ENCODE measurements at places on chromosomes 1 and 21.
A peak's percentile ranks its signal among the peaks of the same experiment; 100 is the strongest.

GRCh38 chr1:15411593-15412137 is 2.0 kb downstream of the EFHD2 start:
- peaks cover 6% of the 10 kb centered on the region for H3K27me3 ChIP-seq
- peak overlapping the region; percentile 87 for H3K27ac ChIP-seq
- H3K4me3 ChIP-seq: peak overlapping the region; percentile 38
- peak; percentile 37 for DNase-seq

- no peak for DNase-seq
- H3K4me3 ChIP-seq: no peak overlapping the region
These were observed 179.6 kb upstream of the ESRRG start for GRCh38 chr1:216902669-216903381.

GRCh38 chr21:36859744-36860501 is 106.5 kb downstream of the HLCS start:
- peaks cover 7% of the 10 kb centered on the region for H3K4me1 ChIP-seq
- no peak for DNase-seq
- H3K36me3 ChIP-seq: no peaks in the 10 kb centered on the region
- no peak overlapping the region for H3K27ac ChIP-seq
- no peak overlapping the region for H3K4me3 ChIP-seq
- no peaks in the 10 kb centered on the region for H3K27me3 ChIP-seq

- no peaks in the 10 kb centered on the region for H3K27me3 ChIP-seq
- no peaks in the 10 kb centered on the region for H3K4me1 ChIP-seq
- H3K36me3 ChIP-seq: no peaks in the 10 kb centered on the region
- no peak for DNase-seq
These were observed 448.2 kb downstream of the BRINP3 start for GRCh38 chr1:190029441-190029840.

DNA sequence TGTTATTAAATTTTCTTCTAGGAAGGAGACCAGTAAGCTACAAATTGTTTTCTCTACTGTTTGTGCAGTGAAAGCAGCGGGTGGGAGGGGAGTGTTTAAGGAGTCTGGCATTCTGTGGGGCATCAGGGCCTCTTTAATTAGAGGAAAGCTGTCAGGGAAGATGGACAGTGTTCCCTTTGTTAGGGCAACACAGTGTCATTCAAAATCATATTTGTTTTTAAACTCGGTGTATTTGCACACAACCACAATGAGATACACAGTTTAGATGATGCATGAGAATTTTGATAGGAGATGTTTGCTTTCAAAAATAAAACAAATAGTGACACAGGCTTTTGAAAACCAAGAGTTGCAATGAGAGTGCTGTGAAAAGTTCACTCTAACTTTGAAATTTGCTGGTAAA is 15.1 kb upstream of the ST6GALNAC3 start:
- no peak overlapping the region for H3K4me3 ChIP-seq
- H3K27me3 ChIP-seq: no peaks in the 10 kb centered on the region
- DNase-seq: no peak
- no peaks in the 10 kb centered on the region for H3K36me3 ChIP-seq
- H3K4me1 ChIP-seq: no peaks in the 10 kb centered on the region

GRCh38 chr1:239361403-239361802 is 25.0 kb upstream of the CHRM3 start:
- H3K4me3 ChIP-seq: no peak overlapping the region
- no peaks in the 10 kb centered on the region for H3K27me3 ChIP-seq
- no peaks in the 10 kb centered on the region for H3K4me1 ChIP-seq
- H3K36me3 ChIP-seq: no peaks in the 10 kb centered on the region
- no peak for DNase-seq

DNA sequence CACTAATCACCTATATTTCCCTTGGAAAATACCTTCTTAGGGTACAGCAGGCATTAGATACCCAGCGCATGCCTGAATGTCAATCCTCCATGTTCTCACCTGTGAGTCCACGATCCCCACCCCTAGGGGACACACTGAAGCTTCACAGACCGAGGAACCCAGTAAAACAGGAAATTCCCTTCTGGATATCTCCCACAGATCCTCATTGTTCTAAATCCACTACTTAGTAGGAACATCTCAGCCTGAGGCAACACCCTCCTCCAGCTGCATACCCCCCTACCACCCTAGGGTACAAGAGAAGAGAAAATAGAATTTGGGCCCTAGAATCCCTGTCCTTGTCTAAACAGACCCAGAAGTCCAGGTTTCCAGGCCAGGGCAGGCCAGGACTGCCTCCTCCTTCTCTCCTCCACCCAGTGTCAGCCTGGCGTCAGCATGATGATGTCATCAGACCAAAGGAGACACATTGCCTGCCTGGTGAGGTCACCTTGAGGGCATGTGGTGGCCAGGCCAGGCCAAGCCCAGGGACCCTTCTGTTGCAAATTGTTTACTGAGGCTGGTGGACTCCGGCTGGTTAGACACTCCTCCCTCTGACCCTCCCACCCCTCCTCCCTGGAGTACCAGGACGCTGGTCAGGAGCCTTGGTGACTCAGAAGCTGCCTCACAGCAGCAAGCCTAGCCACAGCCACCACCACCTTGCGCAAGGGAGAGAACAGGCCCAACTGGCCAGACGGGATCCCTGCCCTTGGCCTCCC is 6.2 kb downstream of the NECTIN4 start:
- no peaks in the 10 kb centered on the region for H3K4me1 ChIP-seq
- peaks cover 5% of the 10 kb centered on the region for H3K27me3 ChIP-seq

DNA sequence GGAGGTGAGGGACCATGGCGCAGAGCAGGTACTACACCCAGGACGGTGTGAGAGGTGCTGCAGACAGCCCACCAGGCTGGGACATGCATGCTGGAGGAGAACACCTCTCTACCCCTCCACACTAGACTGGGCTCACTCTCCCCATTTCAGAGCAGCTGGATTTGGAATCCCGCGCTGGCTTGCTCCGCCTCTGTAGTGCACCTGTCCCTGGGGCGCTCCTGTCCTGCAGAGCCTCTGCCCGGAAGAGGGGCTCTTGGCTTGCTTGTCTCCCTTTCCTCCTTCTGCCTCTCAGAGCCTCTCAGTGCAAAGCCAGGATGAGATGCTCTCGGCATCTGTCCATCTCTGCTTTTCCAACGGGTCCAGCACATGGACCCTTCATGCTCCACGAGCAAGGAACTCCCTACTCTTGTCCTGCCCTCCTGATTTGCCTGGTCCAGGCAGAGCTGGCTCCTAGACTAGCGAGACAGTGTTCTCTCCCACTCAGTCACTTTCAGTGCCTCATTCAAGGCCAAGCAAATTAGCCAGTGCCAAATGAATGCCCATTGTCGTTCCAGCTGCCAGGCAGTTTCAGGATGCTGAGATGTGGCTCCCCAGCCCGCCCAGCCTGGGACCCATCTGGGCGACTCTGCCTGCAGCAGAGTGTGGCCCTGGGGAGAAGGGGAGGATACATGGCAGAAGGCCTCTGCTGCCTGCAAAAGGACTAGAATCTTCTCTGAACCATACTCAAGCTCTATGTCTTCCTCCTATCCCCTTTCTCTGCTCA is 33.7 kb downstream of the CDCA8 start:
- H3K27me3 ChIP-seq: peaks cover 31% of the 10 kb centered on the region
- H3K27ac ChIP-seq: no peak overlapping the region
- no peaks in the 10 kb centered on the region for H3K4me1 ChIP-seq
- no peaks in the 10 kb centered on the region for H3K36me3 ChIP-seq

GRCh38 chr1:59332983-59333382 is 36.1 kb downstream of the FGGY start:
- peaks cover 2% of the 10 kb centered on the region for H3K4me1 ChIP-seq
- no peak overlapping the region for H3K4me3 ChIP-seq
- no peaks in the 10 kb centered on the region for H3K36me3 ChIP-seq
- H3K27me3 ChIP-seq: no peaks in the 10 kb centered on the region
- no peak overlapping the region for H3K27ac ChIP-seq

DNA sequence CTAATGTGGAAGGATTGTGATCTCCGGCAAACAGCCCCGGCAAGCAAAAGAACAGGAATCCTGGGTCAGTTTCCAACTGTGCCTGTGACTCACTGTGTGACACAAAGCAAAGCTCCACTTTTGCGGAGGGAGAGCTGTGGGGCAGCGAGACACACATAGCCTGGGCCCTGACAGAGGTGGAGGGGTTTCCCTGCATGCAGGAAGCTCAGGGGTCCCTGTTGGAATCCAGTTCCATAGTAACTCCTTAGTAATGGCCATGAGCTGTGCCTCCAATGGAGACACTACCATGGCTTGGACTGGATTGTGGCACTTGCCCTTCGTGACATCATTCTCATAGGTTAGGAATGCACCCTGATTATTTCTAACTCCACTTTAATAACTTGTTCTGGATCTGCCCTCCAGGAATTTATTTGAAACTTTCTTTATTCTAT is 47.0 kb upstream of the ATF3 start:
- H3K4me1 ChIP-seq: peaks cover 19% of the 10 kb centered on the region
- no peak overlapping the region for H3K27ac ChIP-seq
- no peaks in the 10 kb centered on the region for H3K36me3 ChIP-seq
- DNase-seq: no peak

GRCh38 chr1:81549588-81550127 is 251.1 kb upstream of the ADGRL2 start:
- DNase-seq: no peak
- H3K36me3 ChIP-seq: no peaks in the 10 kb centered on the region
- H3K4me3 ChIP-seq: no peak overlapping the region

GRCh38 chr1:223244366-223245103 is 101.5 kb upstream of the TLR5 start:
- H3K27me3 ChIP-seq: peaks cover 11% of the 10 kb centered on the region
- H3K4me3 ChIP-seq: no peak overlapping the region
- no peak overlapping the region for H3K27ac ChIP-seq
- H3K4me1 ChIP-seq: peaks cover 23% of the 10 kb centered on the region
- DNase-seq: no peak

DNA sequence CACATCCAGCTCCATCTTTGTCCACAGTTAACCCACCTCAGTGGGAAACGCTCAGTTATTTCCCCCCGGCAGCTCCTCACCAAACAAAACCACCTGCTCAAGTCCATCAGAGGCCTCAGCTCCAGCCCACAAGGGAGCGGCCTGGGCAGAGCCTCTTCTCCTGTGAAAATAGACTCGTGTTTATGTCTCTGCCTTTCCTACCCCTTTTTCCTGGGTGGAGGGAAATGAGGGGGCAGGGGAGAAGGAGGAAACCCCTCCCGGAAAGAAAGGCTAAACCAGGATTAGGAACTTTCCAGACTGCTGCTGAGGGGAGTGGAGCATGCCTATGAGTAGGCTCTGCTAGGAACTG is 81.6 kb downstream of the PAX7 start:
- H3K4me3 ChIP-seq: no peak overlapping the region
- no peaks in the 10 kb centered on the region for H3K36me3 ChIP-seq
- no peak for DNase-seq
- H3K27me3 ChIP-seq: peaks cover 58% of the 10 kb centered on the region
- H3K27ac ChIP-seq: no peak overlapping the region

GRCh38 chr1:167325151-167325550 is 104.5 kb downstream of the POU2F1 start:
- no peak overlapping the region for H3K27ac ChIP-seq
- H3K4me3 ChIP-seq: no peak overlapping the region

Data from T-cell (primary cell).